ENCODE measurements at places on chromosomes 6 and 20.

GRCh38 chr6:15810618-15811017 is 147.8 kb upstream of the DTNBP1 start:
- DNase-seq: no peak

DNA sequence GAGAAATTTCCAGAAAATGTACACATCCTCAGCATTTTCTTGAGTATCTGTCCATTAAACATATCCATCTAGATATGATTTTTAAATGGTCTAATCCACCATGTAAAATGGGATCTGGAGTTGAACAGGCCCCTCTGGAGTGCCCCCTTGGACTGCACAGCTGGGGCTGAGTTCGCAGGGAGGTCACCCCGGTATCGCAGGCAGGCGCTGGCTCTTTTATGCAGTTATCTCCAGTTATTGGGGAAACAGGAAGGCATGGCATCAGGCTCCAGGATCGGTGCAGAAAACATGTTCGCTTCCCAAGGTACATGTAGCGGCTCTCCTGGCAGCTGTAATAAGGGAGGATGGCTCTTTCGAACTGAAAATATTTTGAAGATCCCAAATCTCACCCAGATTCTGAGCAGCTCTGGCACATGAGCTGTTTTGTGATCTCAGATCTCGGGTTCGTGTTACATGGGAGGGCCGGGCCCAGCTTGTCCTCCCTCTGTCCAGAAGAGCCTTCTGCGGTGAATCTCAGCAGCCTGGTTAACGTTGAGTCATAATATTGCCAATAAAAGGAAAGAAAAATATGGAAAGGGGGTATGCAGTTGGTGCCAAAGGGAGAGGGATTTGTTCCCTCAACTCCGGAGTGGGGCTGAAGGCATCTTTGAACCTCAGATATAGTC is 167.7 kb downstream of the EYA2 start:
- DNase-seq: no peak

- no peak for DNase-seq
Observed at GRCh38 chr6:39317256-39317655, 3.0 kb upstream of the KCNK17 start.

DNA sequence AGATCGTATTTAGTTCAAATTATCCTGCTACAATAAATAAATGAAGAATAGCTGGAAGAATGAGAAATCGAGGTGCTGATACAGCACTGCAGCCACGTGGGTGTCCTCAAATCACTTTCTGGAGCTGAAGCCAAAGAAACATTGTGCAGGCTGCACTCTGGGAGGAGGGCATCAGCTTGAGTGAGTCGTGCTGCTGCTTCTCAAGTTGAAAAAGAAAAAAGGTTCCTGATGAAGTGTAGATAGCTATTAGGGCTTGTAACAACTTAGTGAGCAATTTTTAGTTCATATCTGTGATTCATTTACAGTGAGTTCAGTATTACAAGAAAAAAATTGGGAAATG is 40.5 kb downstream of the DSE start:
- no peak for DNase-seq

DNA sequence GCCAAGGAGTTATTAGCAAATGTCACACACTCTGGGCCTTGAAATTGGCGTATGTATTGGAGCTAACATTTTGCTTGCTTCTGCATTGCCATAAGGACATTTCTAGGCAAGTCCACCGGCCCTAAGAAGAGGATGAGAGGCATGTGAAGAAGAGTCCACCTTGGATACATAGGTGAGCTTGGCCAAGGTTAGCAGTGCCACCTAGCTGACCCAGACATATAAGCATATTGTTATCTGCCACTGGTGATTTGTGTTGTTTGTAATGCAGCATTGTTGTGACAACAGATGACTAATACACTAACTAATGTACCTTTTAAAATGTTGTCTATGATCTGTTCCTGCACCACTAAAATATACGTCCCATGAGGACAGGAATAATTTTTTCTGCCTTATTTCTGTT is 24.8 kb upstream of the HLA-DQA2 start:
- no peak for DNase-seq

DNA sequence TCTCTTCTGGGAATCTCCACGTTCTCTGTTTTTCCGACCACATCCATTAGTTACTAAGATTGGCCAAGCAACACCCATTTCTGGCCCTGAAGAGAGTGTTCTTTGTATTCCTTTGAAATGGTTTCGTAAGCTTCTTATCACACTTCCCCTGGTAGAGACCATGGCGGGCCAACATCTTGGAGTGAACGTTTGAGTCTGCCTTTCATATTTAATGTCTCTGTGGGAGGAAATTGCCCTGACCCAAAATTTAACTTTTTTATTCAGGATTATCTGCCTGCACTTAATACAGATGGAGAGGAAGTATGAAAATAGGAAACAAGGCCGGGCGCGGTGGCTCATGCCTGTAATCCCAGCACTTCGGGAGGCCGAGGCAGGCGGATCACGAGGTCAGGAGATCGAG is 177.0 kb upstream of the SNX9 start:
- DNase-seq: no peak

GRCh38 chr6:112204350-112204706 is 50.0 kb downstream of the LAMA4 start:
- no peak for DNase-seq

DNA sequence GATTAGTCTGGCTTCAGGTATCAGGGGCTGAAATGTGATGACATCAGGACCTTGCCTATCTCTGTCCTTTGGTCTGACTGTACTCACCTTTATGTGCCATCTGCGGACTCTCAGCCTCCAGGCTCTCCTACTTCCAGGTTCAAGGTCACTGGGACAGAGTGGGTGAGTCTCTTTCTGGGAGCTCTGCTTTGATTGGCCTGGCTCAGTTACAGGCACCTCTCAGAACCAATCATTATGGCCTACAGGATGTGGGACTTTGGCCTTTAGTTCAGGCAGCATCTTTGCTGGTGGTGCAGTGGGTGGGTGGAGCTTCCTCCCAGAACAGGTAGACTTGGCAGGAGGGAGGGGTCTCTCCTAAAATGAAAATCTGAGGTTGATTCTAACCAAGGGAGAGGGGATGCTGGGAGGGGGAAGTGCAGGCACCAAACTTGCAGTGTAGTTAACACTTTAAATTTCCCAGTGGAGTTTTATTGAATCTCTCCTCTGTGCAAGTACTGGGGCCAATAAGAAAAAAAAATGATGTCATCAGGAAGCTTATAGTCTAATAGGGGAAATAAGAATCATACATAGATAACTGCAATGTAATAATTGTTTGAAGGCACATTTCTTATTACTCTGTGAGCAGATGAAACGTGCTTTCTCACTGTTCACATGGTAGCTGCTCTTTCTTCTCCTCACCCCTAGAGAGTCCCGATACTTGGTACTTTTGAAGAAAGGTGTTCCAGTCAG is 53.4 kb downstream of the SLC24A3 start:
- no peak for DNase-seq

- DNase-seq: no peak
Observed at GRCh38 chr6:144307880-144308279, 22.7 kb downstream of the UTRN start.

DNA sequence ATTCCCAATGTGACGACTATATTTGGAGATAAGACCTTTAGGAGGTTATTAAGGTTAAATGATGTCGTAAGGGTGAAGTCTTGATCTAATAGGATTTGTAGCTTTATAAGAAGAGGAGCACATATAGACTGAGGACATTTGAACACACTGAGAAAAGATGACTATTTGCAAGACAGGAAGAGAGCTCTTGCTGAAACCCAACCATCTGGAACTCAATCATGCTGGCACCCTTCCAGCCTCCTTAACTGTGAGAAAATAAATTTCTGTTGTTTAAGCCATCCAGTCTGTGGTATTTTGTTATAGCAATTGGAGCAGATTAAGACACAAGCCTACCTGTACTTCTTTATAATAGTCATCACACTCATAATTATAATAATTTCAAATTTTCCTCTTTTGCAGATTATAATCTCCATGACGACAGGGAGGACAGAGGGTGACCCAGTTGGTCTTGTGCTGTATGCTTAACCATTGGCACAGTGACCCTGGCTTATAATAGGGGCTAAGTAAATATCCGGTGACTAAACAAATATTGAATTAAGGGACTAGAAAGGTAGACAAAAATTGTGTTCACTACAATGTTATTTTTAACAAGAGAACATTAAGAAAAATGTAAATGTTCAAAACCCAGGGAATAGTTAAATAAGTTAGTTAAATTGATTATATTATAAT is 206.4 kb upstream of the HDDC2 start:
- DNase-seq: no peak

- DNase-seq: no peak
Observed at GRCh38 chr6:1464781-1465370, 75.5 kb downstream of the FOXF2 start.

GRCh38 chr20:32018269-32019155 is 8.3 kb downstream of the CCM2L start:
- peak; percentile 82 for DNase-seq

GRCh38 chr6:75934643-75935472 is 137.6 kb downstream of the IMPG1 start:
- peak; percentile 77 for DNase-seq

DNA sequence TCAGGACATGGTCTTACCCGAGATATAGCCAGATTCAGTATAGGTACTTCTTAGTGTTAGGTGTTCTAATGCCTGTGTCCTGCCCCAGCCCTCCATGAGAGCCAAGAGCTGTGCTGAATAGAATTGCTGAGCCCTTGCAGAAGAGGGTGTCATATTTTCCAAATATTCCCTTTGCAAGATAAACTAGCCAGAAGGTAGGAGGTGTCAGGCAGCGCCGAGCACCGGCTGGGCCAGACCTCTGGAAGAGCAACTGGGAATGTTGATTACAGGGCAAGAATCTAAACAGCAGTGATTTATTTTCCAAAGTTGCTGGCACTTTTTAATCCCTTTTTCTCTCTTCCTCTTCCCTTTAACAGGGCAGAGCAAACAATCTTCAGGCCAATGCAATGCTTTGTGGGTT is 37.1 kb upstream of the EZR start:
- DNase-seq: no peak

DNA sequence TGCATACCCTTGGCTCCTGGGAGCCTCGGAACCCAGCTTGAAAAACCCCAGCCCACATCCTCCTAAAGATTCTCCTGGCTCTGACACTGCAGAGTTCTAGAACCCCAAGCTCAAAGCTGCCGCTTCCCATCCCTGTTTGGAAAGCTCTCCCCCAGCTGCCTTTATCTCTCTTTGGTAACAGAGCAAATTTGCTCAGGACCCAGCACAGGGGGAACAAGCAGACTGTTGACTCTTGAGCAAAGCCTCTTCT is 38.9 kb downstream of the HNF4A start:
- no peak for DNase-seq

GRCh38 chr20:24963672-24964505 is 14.8 kb downstream of the CST7 start:
- DNase-seq: no peak

GRCh38 chr20:59657459-59658046 is 53.2 kb downstream of the PHACTR3 start:
- no peak for DNase-seq

DNA sequence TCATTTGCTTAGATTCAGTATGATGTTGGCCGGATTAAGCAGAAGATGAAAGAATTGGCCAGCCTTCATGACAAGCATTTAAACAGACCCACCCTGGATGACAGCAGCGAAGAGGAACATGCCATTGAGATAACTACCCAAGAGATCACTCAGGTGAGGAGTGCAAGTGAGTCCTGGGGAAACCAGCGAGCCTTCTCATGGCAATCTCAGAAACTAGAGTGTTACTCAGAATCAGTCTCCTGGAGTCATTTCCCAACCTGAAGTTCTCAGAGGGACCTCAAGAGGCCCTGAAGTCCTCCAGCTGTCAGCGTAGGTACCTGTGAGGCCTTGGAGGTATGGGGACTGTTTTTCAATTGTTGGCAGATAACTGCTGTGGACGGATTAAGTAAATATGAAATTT is 16.9 kb downstream of the STX16 start:
- DNase-seq: no peak

DNA sequence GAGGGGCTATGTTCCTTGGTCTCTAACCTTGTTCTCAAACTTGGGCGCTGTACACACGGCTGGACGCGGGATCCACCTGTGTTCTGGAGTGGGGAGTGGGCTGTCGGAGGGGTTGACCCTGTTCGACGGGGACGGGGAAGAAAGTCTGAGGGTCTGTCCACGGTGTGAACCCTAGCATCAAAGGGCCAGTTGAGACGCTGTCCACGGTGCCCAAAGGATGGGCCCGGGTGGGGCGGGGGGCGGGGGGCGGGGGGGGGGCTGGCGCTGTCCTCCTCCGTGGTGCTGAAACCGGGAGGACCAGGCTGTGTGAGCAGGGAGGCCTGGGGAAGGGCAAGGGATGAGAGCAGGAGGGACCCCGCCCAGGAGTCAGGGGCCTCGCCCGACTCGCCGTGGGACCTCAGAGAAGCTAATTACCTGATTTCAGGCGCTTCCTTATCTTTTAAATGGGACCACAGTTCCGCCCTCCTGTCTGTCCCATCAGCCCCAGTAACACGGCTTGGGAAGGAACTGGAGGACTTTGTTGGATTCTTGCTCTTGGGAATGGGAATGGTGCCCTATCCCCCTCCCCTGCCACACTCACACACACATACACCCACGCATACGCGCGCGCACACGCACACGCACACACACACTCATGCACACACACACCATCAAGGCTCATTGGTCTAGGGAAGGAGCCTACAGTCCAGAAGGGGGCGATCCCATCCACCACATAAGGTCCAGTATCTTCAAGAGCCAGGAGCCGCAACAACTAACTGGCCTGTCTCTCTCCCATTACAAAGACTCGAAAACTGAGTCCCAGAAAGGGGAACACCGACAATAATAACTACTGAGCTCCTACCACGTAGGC is 1.0 kb upstream of the VSTM2L start:
- DNase-seq: no peak

GRCh38 chr6:142903812-142904211 is 41.2 kb downstream of the HIVEP2 start:
- DNase-seq: peak; percentile 71

- no peak for DNase-seq
Observed at GRCh38 chr6:47495207-47495606, 17.6 kb downstream of the CD2AP start.

- no peak for DNase-seq
Observed at GRCh38 chr6:167892835-167893815, 66.4 kb downstream of the AFDN start.

- DNase-seq: no peak
Observed at GRCh38 chr6:83199863-83200225, 6.7 kb downstream of the RWDD2A start.

GRCh38 chr6:13409991-13410390 is 77.4 kb downstream of the GFOD1 start:
- no peak for DNase-seq

- DNase-seq: no peak
Observed at GRCh38 chr6:37489697-37490336, 9.9 kb downstream of the CCDC167 start.

- DNase-seq: no peak
Observed at GRCh38 chr6:66336176-66336575, 629.1 kb upstream of the EYS start.

GRCh38 chr20:44967207-44967807 is 995 bp downstream of the STK4 start:
- peak; percentile 84 for DNase-seq

Measured in activated CD4-positive, alpha-beta T cell treated with anti-CD3 and anti-CD28 coated beads, Interleukin-2, amount 10 ng/mL, durations not matched to agents 24 days and 14 days (primary cell).